CD4-positive, alpha-beta T cell (primary cell): ENCODE measurements at places on chromosomes 16 and 17.

DNA sequence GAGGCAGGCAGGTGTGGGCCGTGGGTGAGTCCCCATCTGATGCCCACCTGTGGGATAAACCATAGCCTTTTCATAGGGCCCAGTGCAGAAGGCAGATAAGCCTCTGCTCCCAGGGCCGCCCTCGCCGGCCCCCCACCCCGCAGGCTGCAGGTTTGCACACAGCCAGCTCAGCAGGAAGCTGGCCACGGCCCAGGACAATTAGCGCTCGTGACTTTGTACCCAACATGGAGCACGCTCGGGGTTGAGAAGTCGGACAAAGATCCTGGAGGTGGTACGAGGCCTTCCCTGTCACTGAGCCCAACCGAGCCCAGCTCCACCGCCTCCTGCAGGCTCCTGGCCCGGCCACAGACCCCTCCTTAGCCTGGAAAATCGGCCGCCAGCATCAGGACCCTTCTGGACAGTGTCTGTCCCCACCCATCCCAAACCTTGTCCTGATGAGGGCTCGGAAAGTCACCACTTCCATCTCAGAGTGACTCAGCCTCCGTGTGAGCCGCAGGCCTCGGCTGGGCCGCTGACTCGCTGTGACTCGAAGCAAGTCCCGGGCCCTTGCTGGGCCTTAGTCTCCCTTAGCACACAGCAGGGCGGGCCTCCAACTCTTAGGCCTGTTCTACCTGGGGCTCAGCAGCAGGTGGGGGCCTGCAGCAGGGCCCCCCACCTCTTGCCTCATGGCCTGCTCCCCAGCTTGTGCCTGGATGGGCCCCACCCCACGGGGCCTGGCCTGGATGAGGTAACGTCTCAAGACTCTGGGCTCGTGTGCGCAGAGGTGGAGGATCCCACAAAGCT, 22.7 kb downstream of the FAM83G start:
- no peak for DNase-seq

- DNase-seq, result no peak
Measured at GRCh38 chr16:48124266-48124665, 31.5 kb downstream of the ABCC12 start.

GRCh38 chr17:10477701-10478100, 8.3 kb upstream of the MYH4 start:
- no peak for DNase-seq

- no peak for DNase-seq
Measured at GRCh38 chr17:27944546-27945332, 51.6 kb upstream of the LYRM9 start.

DNA sequence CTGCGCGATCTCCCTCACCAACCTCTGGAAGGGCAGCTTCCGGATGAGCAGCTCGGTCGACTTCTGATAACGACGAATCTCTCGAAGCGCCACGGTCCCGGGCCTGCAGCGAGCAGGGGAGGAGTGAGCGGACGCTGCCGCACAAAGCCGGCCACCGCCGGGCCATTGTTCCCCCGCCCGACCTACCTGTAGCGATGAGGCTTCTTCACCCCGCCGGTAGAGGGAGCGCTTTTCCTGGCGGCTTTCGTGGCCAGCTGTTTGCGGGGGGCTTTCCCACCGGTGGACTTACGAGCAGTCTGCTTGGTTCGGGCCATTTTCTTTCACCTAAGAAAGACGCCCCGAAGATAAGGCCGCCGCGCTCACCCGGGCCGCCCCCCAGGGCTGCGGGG, 5.8 kb upstream of the UNK start:
- peak; percentile 60 for DNase-seq

DNA sequence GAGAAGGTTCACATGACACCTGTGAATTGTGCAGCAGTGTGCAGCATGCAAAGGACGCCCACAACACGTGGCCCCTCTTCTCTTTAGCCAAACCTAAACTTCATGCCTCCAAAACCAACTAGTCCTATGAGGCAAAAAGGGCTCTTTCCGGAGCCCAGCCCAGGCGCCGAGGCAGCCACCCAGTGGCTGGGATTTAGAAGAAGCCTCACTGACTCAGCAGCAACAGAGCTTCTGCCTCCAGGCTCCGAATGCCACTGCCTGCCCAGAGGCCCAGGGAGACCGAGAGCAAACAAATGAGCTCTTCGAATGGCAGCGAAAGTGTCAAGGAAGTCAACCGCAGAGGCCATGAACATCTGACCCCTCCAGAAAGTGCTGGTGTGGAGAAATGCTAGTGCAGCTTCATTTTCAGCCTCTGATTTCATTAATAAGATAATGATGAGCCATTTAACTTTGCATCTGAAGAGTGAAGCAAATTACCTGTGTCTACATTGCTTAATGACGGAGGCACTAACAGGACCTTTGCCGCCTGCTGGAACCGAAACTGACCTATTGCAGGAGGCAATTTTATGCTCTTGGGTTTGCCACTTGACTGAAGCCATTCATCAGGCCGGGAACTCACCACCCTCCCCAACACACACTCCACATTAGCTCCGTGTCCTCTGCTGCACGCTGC, 157.7 kb upstream of the RPL38 start:
- no peak for DNase-seq

DNA sequence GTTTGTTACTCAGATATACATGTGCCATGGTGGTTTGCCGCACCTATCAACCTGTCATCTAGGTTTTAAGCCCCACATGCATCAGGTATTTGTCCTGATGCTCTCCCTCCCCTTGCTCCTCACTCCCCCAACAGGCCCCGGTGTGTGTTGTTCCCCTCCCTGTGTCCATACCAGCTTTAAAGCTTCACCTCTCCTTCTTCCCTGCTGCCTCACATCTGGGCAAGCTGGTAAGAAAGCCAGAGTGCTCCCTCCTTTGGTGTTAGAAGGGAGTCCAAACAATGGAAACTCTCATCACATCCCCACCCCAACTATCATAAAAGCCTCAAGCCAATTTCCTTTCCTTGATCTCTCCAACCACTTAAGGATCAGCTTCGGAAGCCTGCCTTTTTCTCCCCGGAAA, 1115.6 kb upstream of the GOT2 start:
- no peak for DNase-seq

DNA sequence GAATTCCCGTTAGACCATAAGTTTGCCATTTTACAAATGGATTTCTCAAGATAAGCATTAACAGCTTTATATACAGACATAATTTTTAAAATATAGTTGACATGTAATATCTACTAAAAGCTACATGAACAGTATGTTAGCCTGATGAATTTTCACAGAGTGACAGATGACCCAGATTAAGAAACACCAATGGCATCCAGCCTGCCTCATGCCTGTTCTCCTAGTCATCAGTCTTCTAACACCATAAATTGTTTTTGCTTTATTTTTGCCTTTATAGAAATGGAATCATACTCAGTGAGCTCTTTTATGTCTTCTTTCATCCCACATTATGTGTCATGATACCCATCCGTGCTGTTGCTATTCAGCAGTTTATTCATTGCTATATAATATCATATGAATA, 80.0 kb downstream of the ATF7IP2 start:
- no peak for DNase-seq

GRCh38 chr17:65294181-65294719, 157.1 kb downstream of the RGS9 start:
- peak; percentile 45 for DNase-seq

DNA sequence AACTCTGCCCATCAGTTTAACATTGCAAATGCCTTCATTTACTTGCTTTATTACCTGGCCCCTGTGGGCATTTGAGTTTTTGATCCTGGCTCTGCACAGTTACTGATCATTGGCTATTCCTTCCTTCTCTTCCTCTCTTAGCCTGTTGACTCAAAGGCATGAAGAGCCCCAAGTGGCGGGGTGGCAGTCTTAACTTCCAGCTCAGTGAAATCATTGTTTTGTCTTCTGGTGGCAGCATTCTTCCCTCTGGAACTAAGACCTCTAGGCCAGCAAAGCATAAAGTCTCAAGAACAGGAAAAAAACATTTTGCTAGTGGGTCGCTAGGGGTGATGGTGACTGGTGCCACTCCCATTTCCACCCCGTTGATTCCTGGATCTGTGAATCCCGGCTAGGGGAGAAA, 52.3 kb upstream of the MRTFB start:
- DNase-seq, result no peak

DNA sequence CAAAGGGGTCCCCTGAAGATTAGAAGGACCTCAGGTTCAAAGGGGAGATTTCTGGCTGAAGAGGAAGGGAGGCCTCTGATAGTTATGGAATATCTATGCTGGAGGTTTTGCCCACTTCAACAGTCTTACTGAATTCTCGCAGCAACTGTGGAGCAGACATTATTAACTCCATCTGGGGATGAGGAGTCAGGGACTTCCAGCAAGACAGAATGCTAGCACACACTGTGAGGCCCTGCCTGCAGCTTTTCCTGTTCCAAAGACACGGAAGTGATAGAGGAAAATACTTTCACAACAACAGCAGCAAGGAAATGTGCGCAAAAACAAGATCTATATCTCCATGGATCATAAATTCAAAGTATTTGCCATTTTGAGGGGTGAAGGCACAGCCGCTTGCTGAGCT, 72.8 kb downstream of the RPH3AL start:
- DNase-seq, result no peak

DNA sequence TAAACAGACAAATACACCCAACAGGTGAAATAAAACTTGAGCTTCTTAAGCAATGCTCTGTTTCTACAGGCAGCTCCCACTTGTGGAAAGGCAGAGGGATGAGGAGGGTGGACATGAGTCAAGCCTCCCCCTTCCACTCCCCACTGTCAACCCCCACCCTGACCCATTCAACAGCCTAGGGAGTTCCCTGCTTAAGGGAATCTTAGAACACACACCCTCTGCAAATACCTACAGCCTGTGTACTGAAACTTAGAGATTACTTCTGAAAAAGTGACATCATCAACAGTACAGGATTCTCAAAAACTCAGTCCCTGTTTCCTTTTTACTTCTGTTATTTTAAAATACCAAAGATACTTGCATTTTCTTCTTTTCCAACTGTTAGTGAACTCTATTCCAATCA, 345.4 kb downstream of the SOX9 start:
- no peak for DNase-seq

DNA sequence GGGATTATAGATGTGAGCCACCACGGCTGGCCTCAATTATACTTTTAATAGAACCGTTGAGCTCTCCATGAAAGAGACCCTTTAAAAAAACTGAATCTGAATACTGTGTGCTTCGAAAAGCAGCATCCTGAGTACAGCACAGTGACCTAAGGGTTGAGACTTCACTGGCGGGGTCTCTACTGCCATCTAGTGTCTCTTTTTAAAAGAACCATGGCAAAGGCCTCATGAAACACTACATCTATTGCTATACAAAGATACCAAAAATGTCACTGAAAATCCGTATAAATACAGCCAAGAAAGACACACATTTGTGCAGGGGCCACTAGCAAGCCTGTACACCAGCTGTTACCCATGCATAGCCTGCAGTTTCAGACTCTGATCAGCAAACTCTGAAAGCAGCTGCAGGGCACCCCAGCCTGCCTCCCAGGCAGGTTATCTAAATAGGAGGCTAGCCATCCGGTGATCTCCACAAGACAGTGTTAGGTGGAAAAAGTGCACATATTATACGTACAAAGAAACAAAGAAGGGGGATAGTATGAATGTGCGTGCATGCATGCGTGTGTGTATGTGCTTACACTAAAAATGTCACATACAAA, 35.3 kb downstream of the NPLOC4 start:
- peak; percentile 10 for DNase-seq

DNA sequence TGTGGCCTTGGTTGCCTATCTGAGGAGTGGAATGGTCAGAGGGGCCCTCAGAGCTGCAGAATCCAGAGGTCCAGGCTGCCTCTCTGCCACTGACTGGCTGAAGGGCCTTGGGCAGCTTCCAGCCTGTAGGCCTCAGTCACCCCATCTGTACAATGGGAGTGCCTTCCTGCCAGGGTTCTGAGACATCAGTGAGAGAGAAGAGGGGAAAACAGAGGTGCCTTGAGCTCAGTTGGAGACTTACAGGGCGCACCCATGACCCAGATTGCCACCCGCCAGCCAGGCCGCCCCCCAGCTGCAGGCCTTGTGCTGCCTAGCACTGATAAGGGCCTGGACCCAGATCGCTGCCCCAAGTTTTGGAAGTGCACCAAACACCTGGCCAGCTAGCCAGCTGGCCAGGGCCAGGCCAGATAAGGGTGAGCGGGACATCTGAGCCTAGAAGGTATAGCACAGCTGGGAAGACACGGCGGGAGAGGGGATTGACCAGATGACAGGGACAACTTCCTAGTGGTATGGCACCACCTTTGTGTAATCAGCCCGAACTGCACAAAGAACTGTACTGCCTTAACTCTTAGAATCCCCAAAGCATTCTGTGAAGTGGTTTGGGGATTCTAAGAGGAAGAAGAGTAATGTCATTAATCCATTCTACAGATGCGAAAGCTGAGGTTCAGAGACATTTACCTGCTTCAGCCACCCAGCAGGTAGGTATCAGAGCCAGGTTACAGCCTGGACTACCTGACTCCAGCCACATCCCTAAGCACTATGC, 1.4 kb downstream of the SLC4A1 start:
- no peak for DNase-seq
